ENCODE measurements at places on chromosomes 1 and 21.

- no peak for DNase-seq
Measured at GRCh38 chr1:183356534-183357182, 61.5 kb downstream of the NMNAT2 start.

GRCh38 chr1:234069760-234070159 is 165.3 kb downstream of the SLC35F3 start:
- no peak for DNase-seq

- DNase-seq = no peak
Measured at GRCh38 chr1:244050014-244050834, 859 bp upstream of the ZBTB18 start.

DNA sequence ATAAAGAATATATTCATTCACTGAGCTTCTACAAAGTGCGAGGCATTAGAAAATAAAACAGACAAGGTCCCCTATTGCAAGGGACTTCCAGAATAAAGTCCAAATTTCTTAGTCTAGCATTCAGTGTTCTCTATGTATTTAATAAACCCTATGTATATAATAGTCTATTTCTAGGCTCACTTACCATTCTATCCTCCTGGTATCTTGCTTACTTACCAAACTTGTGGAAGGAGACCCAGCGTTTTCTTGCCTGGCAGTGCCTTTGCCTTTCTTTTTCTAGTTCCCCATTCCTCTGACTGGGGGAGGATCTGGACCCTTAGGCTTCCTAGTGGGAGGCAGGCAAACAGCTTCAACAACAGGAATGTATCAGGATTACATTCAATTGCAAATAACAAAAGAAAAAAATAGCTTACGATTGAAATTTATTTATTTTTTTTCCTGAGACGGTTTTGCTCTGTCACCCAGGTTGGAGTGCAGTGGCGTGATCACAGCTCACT is 690 bp upstream of the RNF19B start:
- no peak for DNase-seq

GRCh38 chr21:38688068-38688467 is 117.7 kb upstream of the ETS2 start:
- no peak for DNase-seq

- no peak for DNase-seq
Measured at GRCh38 chr1:18118078-18118477, 10.5 kb downstream of the IGSF21 start.

- DNase-seq = no peak
Measured at GRCh38 chr21:42230636-42231035, 11.7 kb downstream of the ABCG1 start.

GRCh38 chr1:52098139-52098871 is 42.2 kb downstream of the BTF3L4 start:
- no peak for DNase-seq

- no peak for DNase-seq
Measured at GRCh38 chr1:84912726-84913554, 19.9 kb upstream of the LPAR3 start.

- DNase-seq = no peak
Measured at GRCh38 chr1:50979937-50980336, 9.9 kb downstream of the CDKN2C start.

DNA sequence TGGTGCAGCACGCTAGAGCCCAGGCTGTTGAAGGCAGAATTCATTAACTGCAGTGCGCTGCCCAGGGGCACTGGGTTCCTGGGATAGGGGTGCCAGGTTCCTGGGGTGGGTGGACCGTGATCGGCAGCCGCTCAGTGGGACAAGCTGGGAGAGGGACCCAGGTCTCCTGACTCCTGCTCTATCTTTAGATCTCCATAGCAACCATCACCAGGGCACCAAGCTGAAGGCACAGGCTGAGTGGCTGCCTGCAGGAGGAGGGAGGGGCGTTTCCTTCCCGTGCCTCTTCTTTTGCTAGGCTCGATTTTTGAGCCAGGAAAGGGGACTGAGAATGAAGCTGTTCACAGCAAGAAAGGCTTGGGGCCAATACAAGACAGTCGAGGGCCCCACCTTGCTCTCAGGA is 20.9 kb upstream of the CDCP2 start:
- no peak for DNase-seq

- no peak for DNase-seq
Measured at GRCh38 chr1:182725259-182726255, 41.2 kb upstream of the RGS8 start.

- no peak for DNase-seq
Measured at GRCh38 chr1:185094761-185095160, 49.4 kb downstream of the RNF2 start.

- no peak for DNase-seq
Measured at GRCh38 chr1:84957966-84958365, 38.9 kb downstream of the MCOLN2 start.

Data from AG10803 (cell line).